Stimulated activated CD8-positive, alpha-beta memory T cell treated with anti-CD3 and anti-CD28 coated beads, Interleukin-4, amount 100 ng/mL, for 24 hours (primary cell): ENCODE measurements at places on chromosomes 5 and 9.

DNA sequence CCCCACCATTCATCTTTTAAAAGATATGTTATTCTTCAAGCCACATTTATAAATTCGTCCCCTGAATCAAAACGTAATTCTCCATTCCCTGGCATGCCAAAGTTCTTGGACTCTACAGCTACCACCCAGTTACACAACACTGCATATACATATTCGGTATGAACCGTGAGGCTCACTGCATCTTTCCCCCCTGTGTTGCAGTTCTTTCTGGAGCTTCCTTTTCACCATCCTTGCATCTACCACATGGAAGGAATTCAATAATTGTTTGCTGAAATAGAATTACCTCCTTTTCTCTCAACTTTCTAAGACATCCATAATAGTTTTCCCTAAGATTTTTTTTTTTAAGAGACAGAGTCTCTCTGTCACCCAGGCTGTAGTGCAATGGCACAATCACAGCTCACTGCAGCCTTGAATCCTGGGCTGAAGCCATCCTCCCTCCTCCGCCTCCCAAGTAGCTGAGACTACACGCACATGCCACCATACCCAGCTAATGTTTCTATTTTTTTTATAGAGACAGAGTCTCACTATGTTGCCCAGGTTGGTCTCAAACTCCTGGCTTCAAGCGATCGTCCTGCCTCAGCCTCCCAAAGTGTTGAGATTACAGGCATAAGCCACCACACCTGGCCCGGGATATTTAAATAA is 3.3 kb downstream of the LPAR1 start:
- DNase-seq = no peak

GRCh38 chr5:60598424-60598823 is 101.5 kb downstream of the DEPDC1B start:
- DNase-seq = no peak

DNA sequence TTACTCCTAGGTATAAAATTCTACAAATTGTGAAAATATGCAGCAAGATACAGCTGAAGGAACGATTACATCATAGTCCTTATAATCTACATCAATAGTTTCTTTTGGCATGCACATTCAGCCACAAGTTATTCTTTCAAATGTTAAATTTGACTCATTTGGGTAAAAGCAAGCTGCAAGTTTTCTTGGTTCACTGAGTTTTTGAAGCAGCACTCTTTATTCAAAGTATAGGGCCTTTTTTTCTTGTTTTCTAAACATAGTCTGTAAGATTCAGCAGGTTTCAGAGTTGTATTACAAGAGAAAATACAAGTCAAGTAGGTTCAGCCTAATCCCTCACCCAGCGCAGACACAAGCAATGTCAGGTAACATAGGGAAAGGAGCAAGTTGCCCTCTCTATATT is 981.5 kb downstream of the PTPRD start:
- DNase-seq = no peak

DNA sequence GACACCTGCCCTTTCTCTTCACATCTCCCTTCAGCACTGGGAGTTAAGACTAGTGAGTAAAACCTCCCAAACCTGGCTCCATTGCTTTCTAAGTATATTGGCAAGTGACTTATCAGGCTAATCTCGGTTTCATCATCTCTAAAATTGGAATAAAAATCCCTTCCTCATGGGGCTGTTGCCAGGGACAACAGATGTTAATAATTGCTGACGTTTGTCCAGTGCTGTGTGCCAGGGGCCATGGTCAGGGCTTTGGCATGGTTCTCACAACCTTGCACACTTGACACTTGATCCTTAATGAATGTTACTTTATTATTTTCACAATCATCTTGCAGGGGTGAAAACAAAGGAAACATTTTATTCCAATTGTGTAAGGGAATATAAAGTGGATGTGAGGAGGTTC is 1262.0 kb upstream of the WWC1 start:
- no peak for DNase-seq

DNA sequence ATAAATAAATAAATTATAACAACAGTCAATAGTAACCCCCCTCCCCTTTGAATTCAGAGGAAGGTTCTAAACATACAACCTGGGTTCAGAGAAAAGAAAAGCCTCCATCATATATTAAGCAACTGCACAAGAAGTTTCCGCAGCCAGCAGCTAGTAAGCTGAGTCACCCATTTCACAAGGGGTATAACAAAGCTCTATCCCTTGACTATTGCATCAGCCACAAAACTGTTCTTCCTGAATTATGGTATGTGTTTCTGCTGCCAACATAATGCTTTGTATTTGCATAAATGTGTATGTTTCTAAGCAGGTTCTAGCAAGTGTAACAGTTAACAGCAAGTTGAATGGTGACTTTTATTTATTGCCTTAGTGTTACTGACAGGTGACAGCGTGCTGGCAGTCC is 6.8 kb upstream of the CEP120 start:
- no peak for DNase-seq
